ENCODE measurements at places on chromosomes 2 and 18. TPM values are rescaled to one million over a fixed set of nuclear protein-coding genes. Genes with fewer than 3 reads are reported as not detected.

DNA sequence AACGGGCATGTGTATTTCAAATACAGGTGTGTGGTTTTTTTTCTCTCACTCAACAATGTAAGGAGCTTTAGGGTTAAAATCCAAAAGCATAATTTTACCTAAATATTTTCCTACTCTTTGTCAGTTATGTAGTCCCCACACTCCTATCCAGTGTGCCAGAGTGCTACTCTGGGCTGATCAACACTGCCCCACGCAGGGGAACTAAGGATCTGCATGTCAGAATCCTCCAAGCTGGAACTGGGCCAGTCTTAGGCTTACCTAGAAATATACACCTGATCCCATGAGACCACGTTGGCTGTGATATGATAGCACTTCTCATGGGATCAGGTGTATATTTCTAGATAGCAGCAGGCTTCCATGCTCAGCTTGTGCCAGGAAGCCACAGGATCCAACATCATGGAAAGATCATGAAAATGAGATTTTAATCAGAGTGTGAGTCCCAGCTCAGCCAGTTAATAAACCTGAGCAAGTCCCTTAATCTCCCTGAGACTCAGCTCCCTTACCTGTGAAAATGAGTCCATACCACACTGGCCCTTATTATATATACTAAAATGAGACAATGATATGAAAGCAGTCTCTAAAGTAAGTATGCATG lies 29.7 kb downstream of the CCDC141 start:
- peak; percentile 27 for DNase-seq

- no peak for DNase-seq
These were observed 19.2 kb downstream of the ATP6V1B1 start for GRCh38 chr2:70954886-70955285.

DNA sequence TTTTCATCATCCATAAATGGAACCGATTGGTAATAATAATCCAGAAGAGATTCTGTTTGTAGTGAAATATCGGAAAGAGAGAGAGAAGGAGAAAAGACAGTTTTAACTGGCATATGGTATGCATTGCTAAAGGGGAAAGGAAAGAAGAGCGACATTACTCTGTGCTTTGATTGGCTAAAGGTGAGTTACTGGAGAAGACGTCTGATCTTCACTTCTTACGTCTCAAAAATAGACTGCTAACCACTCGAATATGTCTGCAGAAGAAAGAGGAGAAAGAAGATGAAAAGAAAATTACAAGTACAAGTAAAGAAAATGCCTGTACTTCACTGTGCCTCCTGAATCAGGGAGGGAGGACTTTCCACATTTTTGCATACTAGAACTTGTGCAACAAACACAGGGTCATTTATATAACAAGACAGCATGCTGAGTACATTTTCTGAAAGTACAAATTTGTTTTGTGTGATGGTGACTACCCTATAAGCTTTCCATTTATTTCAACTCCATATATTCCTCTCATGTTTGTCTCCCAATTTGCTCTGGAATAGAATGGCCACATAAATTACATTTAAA lies 787.2 kb downstream of the RNF144A start:
- DNase-seq: no peak

DNA sequence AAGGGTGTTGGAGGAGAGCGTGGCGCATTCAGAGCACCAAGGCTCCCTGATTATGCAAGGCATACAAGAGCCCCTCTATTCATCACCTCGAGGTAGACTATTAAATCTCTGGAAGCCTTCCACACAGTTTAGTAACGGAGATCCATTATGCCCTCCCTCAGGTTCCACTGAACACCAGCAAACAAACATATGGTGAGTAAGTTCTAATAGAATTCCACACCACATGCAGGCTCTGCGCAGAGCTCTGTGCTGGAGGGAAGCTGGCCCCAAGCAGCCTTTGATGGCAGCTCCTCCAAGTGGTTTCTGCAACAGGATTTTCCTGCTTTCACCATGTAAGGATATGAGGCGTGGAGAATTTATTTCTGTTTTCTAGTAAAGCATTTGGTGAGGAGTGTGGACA lies 238.6 kb downstream of the C1D start:
- no peak for DNase-seq

DNA sequence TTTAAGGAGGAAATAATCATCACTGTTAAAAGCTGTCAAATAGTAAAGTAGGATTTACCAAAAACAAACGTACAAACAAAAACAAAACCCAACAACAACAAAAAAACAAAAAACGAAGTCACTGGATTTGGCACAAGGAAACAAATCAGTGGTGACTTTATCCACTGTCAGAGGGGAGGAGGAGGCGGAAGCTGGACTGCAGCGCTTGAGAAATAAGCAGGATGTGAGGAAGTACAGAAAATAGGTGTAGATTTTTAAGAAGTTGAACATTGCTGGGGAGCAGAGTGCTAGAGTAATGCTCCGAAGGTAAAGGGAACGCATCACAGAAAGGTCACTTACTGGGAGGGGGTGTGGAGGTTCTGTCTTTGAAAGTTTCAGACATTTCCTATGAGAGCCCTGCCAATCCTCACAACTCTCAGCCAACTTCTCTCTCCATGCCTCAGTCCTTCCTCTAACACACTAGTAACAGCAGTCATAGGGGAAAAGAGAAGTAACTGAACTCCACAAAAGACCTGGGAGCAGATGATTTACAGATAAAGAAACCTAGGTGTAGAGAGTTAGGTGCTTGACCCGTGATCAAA lies 220.2 kb upstream of the SMAD7 start:
- no peak for DNase-seq

GRCh38 chr2:158021226-158021625 lies 80.5 kb upstream of the UPP2 start:
- no peak for DNase-seq

Gene NTSR2
- not detected for total RNA-seq

Data from mucosa of descending colon (tissue), 3 donors.